NCI-H2171 treated with DMSO at 0.1 percent for 48 hours (cell line): ENCODE measurements at places on chromosomes 4 and X.

- peak; percentile 5 for DNase-seq
These were observed 49.3 kb downstream of the SLC10A7 start for GRCh38 chr4:146472404-146472803.

- DNase-seq: no peak
These were observed 113.0 kb downstream of the PRDM5 start for GRCh38 chr4:120809518-120809917.

- DNase-seq: no peak
These were observed 506.1 kb downstream of the RPA4 start for GRCh38 chrX:97389761-97390192.

DNA sequence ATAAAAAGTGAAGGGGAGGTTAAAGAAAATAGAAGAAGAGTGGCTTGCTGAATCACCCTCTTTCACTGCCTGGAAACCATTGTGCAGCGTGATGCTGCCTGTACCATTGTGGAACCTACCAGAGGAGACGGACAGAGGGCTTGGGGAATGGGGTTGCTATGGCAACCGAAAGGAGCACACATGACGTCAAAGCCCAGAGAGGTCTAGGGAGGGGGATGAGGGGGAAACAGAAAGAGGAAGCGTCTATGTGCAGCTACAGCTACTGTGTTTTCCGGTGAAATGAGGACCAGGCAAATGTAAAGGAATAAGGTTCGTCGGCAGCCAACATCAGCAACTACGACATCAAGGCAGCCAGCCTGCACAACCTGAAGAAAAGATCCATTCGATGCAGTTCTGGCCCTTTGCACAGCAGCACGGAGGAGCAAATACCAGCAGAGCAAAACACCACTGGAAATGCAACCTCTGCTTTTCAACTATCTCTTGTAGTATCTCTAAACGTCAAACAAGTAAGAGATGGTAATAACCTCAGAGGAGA is at the start of gene MAPK10:
TSS of gene MAPK10 (minus strand) at position 110 of the 535 bp plus-strand sequence.
- DNase-seq: no peak

- no peak for DNase-seq
These were observed 58.7 kb downstream of the TSPAN5 start for GRCh38 chr4:98599617-98600205.

DNA sequence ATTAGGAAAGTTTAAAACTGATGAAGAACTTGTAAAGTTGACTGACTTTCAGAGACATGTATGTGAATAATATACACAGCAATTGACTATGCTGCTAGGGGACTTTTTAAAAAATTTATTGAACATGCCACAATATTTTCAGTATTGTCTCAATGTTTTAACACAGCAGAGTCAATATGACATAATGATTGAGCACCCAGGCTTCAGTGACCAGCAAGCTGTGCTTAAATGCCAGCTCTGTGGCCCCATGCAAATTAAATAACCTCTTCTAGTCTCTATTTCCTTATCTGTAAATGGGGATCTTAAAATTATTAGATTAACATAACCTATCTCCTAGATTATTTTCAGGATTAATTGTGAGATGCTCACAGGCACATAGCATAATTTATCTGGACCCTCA is 56.8 kb upstream of the TXK start:
- DNase-seq: no peak

DNA sequence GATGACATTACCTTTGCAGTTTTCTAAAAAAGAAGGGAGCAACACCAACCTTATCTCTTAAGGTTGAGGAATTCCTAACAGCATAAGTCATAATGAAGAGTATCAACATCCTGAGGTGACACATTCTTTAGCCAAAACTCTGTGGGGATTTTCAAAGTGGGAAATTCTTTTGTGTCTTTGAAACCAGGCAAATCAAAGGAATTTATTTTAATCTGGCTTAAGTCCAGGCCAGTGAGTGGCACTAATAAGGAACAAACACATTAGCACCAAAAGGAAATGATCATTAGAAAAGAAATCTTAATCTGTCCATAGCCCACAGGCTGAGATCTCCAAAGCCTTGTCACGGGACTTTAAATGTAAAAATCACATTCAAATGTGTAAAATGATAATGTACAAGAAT is 110.1 kb downstream of the LARP7 start:
- no peak for DNase-seq

DNA sequence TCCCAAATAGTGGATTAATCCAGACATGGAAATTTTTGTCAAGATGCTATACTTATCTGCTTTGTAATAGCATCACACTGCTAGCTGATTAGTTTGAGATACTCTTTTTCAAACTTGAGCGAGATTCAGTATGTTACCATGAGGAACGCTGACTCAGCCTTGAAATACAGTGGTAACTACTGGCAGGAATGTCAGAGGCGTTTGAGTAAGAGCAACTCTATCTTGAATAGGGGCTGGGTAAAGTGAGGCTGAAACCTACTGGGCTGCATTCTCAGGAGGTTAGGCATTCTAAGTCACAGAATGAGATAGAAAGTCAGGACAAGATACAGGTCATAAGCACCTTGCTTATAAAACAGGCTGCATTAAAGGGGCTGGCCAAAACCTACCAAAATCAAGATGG is 2519.6 kb downstream of the ARAP2 start:
- DNase-seq: no peak

DNA sequence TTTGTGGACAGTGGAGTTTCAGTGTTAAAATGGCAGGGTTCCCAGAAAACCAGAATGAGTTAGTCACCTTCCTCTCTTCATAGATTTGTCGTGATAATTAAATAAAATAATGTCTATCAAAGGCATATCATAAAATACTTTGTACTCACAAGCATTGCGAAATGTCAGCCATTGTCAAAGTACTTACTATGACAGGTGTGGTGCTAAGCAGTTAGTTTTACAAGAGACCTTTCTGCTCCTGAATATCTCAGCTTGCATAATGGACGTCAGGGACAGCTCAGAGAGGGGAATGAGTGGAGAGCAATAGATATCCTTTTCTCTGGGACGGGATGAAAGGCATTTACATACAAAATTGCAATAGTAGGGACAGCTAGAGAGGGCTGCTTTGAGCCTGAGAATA is 560.9 kb downstream of the KCNIP4 start:
- DNase-seq: no peak

DNA sequence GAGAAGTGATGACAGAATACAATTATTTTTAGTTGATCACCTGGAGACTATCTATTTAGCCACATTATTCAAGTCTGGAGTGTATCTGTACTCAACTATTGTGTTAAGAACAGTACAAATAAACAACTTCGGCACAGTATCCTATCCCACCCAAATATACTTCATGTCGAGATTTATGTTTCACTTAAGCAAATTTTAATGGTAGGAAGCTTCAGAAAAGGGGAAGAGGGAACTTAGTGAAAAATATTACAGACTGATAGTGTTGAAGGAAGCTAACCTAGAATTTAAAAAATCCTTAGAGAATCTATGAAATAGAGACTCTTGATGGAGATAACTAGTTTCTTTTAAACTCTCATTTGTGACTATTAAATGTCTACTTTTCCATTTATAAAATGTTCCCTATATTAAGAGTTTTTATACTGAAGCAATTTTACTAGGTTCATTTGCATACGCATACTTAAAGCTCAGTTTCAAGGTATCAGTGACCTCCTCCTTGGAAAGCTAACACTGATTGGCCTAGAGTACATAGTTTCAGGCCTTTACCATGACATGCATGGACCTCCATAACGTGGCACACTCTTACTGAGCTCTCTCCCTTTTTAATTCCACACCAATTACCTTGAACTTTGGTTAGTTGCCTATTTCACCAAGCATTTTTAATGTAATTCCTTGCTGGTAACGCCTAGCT is 197.7 kb downstream of the CAMK2D start:
- DNase-seq: no peak

- no peak for DNase-seq
These were observed 377.2 kb upstream of the ANXA10 start for GRCh38 chr4:167715176-167715575.

GRCh38 chrX:115650916-115651315 is 89.9 kb downstream of the PLS3 start:
- peak; percentile 25 for DNase-seq

DNA sequence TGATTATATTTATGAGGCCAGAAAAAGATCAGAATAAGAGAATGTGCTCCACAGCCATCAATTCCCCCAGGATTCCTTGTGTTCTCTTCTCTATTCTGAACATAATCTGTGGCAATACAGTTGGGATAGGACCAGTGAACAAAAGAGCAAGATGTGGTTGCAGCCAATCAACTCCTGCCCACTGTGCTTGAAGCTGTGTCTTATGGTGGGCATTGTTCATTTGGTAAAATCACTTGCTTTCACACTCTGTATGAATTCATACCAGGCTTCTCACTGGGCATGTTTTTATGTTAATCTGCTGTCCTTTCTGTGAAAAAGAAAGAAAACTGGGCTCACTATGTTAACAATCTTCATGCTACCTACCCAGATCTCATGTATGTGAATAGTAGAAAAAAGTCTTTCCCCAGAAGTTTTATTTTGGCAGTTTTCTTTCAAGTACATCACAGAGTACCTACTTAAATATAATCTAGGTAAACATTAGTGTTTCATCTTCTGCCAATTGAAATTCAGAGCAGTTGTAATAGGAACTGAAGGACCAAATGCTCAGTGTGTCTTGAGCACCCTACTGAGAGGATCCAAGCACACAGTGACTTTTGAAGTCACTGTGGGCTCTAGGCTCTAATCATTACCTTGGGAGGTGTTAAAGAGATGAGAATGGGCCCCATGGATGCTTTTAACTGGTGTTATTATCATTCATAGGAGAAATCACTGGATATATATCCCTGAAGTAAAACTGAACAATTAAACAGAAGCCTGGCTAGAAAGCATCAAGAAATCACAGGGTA is 429.2 kb upstream of the TRAM1L1 start:
- no peak for DNase-seq

DNA sequence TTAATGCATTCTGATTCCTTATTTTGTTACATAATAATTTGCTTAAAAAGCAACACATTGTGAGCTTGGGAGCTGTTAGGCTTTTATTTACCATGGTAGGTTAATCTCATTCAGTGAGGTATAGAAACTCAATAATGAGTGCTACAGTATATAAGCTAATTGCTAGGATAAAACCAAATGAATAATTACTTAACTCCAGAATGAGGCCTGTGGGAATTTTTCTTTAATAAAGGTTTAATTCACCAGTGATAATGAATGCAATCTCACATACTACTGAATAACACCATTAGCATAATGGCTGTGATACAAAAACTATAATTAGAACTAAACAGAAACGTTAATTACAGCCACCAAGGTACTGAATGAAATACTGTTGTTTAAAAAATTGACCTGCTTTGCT is 326.3 kb downstream of the IQCM start:
- no peak for DNase-seq

- DNase-seq: peak; percentile 83
These were observed 120.7 kb upstream of the TRIM2 start for GRCh38 chr4:153083447-153083947.

- peak; percentile 57 for DNase-seq
These were observed 8.3 kb upstream of the BCOR start for GRCh38 chrX:40105835-40106675.

- DNase-seq: peak; percentile 1
These were observed 93.5 kb downstream of the GRXCR1 start for GRCh38 chr4:42985976-42986375.

- no peak for DNase-seq
These were observed 76.7 kb downstream of the MANBA start for GRCh38 chr4:102683881-102684609.

- DNase-seq: peak; percentile 10
These were observed at the start of gene HS3ST1 for GRCh38 chr4:11428231-11428898. TSS of gene HS3ST1 (minus strand) at chr4:11428894. CDS start at chr4:11400005, 28,889 bp downstream.

DNA sequence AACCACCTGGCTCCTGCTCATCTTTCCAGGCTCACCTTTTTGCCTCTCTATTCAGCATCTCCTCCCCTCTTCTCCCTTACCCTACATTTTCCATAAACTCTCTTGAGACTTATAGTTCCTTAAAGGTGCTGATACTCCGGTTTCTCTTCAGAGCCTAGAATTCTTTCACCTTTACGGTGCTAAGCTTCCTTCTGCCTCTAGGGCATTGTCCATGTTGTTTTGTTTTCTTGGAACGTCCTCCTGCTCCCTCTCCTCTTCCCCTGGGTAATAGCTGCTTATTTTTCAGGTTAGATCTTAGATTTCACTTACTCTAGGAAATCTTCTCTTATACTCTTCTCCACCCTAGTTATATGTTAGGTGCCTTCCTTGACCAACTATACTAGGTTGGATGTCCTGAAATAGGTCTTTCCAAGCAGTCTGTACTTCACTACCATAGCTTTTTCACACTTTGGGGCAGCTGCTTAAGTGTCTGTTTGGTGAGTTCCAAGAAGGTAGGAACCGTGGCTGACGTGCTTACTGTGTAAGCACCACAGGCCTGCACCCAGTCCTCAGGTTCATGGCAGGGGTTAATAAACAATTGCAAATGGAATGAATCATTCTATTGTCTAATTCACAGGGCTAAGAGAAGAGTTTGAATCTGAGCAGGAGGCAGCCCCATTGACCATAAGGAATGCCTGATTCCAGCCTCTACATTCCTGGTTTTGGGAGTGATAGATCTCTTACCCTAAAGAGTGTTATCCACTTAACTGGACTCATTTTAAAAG is 227.5 kb downstream of the MGST2 start:
- DNase-seq: peak; percentile 17

- DNase-seq: peak; percentile 51
These were observed 300.5 kb downstream of the TRIML1 start for GRCh38 chr4:188439641-188440311.

DNA sequence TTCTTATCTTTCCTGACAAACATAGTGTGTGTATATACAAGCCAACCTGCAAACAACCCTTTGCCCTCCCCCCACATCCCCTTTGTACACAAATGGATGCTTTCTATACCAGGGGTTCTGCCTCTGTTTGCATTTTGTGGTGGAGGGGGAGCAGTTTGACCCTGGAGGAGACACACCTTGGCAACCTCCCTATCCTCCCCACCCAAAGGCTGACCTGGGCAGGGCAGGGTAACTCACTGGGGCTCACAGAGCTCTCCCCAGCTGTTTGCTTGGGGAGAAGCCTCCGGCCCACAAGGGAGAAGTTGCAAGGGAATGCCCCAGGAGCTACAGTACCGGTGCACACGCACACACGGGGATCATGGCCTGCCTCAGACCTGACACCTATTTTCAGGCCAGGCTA is 372.6 kb downstream of the BCOR start:
- DNase-seq: no peak

GRCh38 chrX:39591099-39591498 is 506.7 kb downstream of the BCOR start:
- peak; percentile 70 for DNase-seq

DNA sequence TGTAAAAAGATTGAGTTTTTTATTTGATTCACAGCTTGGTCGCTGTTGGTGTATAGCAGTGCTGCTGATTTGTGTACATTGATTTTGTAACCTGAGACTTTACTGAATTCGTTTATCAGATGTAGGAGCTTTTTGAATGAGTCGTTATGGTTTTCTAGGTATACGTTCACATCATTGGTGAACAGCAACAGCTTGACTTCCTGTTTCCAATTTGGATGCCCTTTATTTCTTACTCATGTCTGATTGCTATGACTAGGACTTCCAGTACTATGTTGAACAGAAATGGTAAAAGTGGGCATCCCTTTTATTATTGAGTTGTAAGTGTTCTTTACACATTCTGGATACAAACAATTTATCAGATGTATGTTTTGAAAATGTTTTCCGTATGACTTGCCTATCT is 76.0 kb downstream of the ADGRG4 start:
- DNase-seq: no peak
